ENCODE measurements at places on chromosomes 13 and 19.

DNA sequence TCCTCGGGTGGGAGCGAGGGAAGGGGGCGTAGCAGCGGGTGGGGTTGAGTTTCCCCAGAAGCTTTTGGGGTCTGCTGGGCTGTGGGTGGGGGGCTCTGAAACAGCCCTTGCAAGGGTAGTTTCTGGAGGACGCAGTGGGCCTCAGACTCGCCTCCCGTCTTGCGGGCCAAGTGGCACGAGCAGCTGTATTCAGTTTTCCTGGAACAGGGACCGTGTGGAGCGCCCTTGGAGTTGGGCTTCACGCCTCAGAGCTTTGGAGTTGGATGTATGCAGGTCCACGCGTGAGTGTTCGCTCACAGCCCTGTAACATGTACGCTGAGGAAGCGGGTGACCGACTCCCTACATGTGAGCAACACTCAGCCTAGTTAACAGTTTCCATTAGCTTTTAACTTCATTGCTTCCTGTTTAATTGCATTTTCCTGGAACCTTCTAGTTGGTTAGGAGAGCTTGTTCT, 603 bp downstream of the TM9SF2 start:
- DNase-seq: no peak

- DNase-seq: no peak
Observed at GRCh38 chr13:46278474-46278873, 66.7 kb downstream of the LRRC63 start.

DNA sequence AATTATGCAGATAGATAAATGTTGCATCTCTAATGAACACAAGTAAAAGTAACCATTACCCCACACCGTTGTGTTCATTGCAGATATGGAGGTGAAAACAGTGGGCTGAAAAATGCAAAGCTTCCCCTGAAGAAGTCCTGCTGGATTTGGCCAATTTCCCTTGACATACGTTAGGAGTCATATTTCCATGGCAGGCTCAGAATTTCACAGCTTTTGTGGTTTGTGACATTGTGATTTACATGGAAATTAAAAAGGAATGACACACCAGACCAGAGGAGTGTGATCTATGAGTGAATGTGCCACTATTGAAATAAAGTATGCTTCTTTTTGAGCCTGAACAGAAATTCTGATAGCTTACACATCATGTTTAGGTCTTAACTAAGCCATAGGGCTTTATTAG, 221.1 kb upstream of the TMTC4 start:
- DNase-seq: no peak

DNA sequence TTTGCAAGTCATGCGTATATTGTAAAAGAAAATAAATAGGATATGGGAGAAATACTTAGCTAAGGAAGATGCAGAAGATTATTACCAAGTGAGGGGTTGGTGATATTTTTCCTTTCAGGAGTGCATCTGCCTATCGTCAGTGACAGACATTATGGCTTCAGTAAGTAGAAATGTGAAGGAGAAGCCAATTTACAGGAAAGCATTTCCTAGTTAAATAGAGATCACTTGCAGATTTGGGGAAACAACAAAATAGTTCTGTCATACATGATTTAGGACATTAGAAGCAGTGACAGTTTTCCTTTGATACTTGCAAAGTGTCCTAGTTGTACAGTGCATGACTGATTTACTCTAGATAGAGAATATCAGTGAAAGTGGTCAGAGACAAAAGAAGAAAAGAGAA, 747.8 kb upstream of the KLHL1 start:
- DNase-seq: no peak

DNA sequence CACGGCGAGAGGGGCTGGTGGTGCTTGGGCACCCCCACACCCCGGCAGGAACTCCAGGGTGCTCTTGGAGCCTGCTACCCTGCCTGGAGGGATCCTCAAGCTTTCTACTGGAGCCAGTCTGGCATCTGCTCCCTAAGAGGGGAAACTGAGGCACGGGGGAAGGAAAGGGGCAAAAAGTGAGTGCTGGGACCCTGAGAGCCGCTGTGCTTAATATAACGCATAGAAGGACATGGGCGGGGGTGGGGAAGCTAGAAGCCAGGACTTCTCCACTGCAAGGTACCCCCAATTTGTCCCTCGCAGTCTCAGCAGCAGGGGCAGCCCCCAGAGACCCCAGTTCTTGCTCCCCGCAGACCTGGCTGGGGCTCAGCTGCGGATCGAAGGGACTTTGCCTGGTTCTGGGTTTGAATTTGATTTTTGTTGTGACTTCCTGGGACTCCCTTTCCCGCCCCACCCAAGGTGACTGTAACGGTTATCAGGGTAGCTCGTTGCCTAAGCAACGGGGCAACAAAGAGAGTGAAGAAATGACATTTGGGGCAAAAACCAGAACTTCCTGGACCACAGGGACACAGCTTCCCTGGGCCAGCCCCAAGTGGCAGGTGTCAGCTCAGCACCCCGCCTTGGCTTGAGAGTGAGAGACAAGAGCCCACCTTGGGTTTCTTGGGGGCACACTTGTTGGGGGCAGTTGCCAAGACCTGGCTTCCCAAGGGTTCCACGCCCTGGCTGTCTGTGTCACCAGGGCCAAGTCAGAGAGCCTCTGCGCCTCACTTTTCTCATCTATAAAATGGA, 638 bp downstream of the ADGRE5 start:
- no peak for DNase-seq

DNA sequence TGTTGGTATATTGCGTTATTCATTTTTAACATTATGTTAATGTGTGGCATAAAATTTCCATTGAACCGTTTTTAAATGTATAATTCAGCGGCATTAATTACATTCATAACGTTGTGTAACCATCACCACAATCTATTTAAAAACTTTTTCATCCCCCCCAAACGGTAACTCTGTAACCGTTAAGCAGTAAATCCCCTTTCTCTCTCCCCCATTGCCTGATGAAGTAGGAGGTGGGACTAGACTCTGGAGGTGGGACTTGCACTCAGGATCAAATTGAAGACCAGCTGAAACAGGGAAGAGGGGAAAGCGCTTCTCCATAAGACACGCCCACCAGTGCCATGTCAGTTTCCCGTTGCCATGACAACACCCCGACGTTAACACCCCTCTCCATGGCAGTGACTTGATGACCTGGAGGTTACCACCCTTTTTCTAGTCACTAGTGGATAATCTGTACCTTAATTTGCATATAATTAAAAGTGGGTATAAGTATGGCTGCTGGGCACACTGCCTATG, 16.8 kb downstream of the CLEC11A start:
- no peak for DNase-seq

- no peak for DNase-seq
Observed at GRCh38 chr19:30233375-30233774, 138.8 kb upstream of the ZNF536 start.

DNA sequence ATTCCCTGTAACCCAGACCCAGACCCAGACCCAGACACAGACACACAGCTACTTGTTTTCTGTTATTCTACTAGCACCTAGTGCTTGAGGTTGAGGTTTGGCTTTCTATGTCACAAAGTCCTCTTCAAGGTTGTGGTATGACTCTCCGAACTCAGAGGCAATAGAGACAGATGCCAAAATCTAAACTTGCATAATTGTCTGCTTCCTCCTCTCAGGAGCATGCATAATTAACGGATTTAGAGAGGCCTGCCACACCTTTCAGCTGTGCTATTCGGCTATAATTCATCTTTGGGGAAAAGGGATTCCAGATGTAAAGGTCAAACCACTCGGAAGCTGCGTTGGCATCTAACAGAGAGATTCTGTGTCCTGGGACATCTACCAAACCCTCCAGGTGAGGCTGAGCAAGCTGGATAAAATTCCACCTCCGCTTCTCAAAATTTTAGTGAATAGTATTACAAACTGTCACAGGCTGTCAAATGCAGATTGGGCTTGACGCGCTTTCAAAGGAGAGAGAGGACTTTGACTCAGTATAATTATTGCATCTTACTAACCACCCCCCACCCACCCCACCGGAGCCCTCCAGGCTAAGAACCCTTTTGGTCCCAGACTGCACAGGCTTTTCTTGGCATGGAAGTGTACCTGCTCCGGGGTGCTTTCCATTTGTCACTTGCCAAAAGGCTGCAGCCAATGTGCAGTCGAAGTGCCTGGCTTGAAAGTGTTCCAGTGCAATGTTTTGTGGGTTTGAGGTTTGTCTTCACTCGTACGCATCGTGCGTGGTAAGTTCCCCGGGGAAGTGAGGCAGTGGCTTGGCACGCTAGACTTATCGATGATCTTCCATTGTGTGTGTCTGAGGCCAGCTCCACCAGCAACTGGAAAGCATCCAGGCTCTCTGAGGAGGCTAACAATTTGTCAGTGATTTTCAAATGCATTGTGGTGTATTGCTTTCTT, 194.1 kb downstream of the TDRD3 start:
- no peak for DNase-seq

- DNase-seq: no peak
Observed at GRCh38 chr13:114089751-114090400, 42.5 kb downstream of the RASA3 start.

DNA sequence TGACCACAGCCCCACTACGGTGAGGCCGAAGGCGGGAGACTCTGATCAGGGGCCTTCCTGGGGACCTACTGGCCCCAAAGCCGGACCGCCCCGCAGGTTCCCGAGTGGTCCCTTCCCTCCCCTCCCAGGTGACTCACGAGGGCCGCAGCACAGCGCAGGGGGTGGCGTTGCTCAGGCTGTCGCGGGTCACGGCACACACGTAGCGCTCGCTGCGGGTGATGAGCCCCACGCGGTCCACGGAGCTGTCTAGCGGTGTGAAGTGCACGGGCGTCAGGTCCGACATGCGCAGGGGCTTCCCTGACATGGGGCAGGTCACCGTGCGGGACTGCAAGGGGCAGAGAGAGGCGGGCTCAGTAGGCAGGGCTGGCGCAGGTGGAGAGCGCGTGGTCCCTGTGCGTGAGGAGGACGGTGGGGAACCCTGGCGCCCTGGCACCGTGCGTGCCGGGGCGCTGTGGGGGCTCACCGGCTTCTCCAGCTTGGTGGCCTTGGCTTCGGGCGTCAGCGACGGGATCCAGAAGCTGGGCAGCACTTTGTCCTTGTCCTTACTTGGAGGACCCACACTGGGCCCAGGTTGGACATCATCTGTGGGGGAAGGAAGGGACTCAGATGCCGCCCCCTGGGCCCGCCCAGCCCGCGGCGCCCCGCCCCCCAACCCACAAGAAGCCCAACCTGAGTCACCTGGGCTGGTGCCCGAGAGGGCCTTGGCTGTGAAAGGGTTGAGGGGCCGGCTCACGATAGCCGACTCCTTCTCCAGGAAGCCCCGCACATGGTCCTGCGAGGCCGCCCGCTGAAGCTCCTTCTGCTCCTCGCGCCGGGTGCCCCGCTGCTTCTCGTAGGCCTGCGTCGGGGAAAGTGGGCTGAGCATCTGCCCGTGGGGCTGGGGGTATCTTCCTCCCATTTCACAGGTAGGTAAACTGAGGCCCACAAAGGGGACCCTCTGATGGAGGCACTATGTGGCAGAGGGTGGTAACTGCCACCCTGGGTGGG, 23.7 kb downstream of the NOSIP start:
- DNase-seq: no peak

DNA sequence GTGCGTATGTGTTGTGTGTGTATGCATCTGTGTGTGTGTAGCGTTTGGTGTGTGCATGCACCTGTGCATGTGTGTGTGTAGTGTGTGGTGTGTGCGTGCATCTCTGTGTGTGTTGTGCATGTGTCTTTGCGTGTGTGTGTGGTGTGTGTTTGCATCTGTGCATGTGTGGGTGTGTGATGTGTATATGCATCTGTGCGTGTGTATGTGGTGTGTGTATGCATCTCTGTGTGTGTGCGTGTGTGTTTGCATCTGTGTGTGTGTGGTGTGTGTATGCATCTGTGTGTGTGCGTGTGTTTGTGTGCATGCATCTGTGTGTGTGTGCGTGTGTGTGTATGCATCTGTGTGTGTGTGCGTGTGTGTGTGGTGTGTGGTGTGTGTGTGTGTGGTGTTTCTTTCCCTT, 20.6 kb downstream of the CELF5 start:
- DNase-seq: no peak

GRCh38 chr13:52926971-52927370, 78.5 kb upstream of the PCDH8 start:
- no peak for DNase-seq

DNA sequence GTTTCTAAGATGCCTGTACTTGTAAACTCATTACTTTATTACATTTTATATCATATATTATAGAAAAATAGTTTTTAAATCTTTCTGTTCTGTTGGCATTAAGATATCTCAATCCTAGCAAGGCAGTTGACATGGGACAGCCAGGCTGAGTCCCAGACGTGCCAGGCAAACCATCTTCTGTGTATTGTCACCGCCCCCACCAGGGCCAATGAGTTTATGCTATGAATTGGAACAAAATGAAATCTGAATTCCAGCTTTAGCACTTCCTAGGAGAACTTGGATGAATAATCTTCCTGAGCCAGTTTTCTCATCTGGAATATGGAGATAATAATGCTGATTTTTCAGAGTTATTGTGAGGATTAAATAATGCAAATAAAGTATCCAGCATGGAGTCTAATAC, 79.9 kb upstream of the GSX1 start:
- DNase-seq: no peak

- no peak for DNase-seq
Observed at GRCh38 chr13:61294467-61295191, 121.0 kb downstream of the PCDH20 start.

GRCh38 chr13:73370066-73370465, 311.3 kb downstream of the KLF5 start:
- DNase-seq: no peak

- no peak for DNase-seq
Observed at GRCh38 chr13:93951108-93951507, 528.4 kb downstream of the DCT start.

DNA sequence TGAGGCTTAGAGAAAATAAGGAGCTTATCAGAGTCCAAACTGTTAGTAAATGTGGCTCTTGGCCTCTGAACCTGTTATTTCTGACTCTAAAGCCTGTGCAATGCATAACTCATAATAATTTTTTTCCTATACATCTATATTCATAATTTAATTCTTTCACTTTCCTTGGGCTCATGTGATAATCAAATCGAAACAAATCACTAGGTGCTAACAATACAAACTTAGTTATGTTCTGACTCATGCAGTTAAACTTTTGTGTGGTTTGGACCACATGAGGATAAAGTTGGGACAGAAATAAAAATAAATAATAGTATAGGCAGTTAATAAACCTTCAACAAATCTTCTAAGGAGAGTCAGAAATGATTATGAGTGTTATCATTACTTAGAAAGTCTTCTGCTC, 1629.0 kb downstream of the OLFM4 start:
- DNase-seq: no peak

- DNase-seq: no peak
Observed at GRCh38 chr13:98451676-98452470, 125.0 kb downstream of the STK24 start.
